ENCODE measurements at places on chromosomes 4 and X.

DNA sequence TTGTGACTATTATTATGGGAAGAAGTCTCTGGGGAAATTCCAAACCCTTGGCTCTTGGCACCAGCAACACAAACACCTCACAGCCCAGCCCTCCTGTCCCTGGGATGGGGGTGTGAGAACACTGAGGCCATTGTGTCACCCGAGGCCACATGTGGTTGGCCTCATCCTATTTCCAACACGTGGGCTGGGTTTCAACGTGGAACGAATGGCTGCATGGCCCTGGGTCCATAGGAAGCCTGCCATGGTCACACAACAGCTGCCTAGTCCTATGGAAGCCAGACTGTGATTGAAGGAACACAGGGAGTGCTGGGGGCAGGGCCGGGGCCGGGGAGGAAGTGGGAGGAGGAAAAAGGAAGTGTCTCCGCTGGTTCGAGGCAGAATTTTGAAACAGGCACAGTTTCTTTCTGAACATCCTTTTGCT is 10.0 kb downstream of the CLCN4 start:
- DNase-seq, result no peak

DNA sequence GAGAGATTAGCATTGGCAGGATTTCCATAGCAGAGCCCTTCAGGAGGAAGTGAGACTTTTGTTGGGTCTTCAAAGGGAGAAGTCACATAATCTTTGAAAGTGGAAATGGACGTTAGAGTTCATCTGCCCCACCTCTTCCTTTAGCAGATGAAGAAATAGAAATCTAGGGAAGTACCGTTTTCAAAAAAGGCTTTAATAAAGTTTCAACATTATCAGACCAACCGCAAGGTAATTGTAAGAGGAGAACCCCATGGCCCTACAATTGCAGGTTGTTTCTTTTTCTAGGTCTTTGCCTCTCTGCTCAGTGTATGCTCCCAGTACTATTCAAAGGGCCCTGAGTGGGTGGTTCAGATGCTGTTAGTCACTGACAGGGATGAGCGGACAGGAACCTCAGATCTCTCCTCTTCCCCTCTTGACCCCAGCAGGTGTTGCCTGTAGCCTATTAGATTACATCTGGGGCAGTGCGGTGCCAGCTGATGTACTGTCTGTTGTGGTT is 48.6 kb upstream of the AP1S2 start:
- no peak for DNase-seq

- DNase-seq, result no peak
These were observed 390.8 kb upstream of the BOD1L1 start for GRCh38 chr4:14018191-14018853.

GRCh38 chrX:68834371-68835103 is 5.7 kb downstream of the EFNB1 start:
- DNase-seq, result no peak

- no peak for DNase-seq
These were observed 106.0 kb downstream of the ADRA2C start for GRCh38 chr4:3871881-3872833.

- no peak for DNase-seq
These were observed 323.2 kb downstream of the ARHGAP24 start for GRCh38 chr4:85798012-85798770.

- DNase-seq, result no peak
These were observed 1.2 kb upstream of the MAGEA10 start for GRCh38 chrX:152139589-152139988.

- DNase-seq, result no peak
These were observed 32.9 kb upstream of the PRPS2 start for GRCh38 chrX:12758291-12758690.

Measured in stimulated activated CD4-positive, alpha-beta T cell treated with anti-CD3 and anti-CD28 coated beads, Interleukin-15, amount 100 ng/mL, for 1 hour (primary cell).